Stimulated activated CD4-positive, alpha-beta T cell treated with anti-CD3 and anti-CD28 coated beads, Interleukin-4, amount 100 ng/mL, for 1 hour (primary cell): ENCODE measurements at places on chromosomes 1 and 21.

GRCh38 chr1:156124557-156125483 lies 10.3 kb downstream of the LMNA start:
- no peak for DNase-seq

GRCh38 chr1:165612062-165612461 lies 19.0 kb upstream of the MGST3 start:
- no peak for DNase-seq

GRCh38 chr1:119879510-119880434 lies 16.5 kb downstream of the ADAM30 start:
- no peak for DNase-seq

DNA sequence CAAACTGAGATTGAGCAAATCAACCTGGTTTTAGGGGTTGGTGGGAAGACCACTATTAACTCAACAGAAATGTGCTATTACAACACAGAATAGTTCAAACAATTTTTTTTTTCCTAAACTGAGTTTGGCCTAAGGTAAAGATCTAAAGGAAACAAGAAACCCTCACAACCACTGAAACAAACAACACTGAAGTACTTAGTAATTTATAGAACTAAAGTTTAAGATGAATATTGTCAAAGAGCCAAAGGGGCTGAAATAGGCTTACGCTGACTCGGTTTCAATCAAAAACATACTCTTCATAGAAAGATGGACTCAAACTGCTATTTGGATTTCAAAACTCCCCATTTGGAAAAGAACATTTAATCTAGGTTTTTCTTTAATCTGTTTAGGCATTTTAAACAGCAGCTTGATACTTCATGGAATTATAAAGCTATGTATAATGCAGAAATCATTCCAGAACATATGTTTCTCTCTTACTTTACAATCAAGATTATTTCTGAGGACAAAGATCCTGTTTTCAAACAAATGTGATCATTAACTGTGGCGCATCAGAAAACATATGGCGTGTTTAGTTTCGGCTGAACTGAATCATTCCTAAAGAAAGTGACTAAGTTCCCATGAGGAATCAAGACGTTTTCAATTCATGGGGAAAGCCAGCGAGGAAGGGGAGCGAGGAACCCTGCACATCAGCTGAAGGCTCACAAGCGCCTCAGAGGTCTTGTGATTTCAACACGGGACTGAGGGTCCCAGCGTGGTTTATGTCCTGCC lies 62.7 kb downstream of the SYT6 start:
- no peak for DNase-seq

DNA sequence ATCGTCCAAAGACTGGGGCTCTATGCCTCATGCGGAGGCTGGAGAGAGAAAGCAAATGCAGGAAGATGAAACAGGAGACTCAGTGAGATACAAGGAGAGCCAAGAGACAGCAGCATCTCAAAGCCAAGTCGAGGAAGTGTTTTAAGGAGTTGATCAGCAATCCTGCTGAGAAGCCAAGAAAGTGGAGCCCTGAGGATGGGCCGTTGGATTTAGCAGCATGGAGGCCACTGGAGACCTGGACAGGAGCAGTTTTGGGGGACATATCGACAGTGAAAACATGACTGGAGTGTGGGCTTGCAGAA lies 107.4 kb upstream of the ZBTB40 start:
- DNase-seq, result no peak

DNA sequence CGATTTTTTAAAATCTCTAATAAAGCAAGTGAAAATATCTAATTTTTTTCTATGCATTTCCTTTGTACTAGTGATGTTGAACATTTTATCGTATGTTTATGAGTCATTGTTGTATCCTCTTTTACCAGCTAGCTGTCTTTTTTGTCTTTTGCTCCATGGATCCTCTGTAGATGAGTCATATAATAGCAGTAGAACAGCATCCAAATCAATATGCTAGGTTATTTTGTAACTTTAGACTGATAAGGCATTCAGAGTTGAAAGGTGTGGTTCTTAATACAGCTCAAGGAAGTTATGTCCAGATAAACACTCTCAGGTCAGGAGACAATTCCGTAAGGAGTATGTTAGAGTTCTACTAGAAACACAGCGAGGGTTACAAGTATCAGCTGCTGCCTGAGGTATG lies 31.9 kb downstream of the MAP10 start:
- DNase-seq, result no peak

- no peak for DNase-seq
Measured at GRCh38 chr21:29233611-29234540, 64.8 kb upstream of the BACH1 start.

DNA sequence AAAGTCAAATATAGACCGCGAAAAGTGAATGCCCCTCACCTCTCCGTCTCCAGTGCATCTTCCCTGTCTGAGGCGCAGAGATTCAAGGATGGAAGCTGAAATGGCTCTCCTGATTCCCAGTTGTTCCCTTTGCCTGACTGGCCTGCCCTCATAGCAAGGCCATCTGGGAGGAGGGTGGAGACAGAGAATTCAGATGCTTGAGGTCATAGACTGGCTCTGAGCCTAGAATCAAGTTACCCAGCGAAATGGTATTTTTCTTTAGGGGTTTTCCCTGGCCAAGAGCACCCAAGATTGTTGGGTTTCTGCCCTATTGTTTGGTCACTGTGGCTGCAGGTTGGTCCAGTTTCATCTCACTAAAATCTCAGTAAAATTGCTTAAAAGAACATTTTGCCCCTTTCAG lies 7.2 kb downstream of the METTL13 start:
- no peak for DNase-seq

- DNase-seq, result no peak
Measured at GRCh38 chr1:160402001-160402795, 1.8 kb downstream of the VANGL2 start.

- no peak for DNase-seq
Measured at GRCh38 chr1:201640624-201641023, 101.7 kb downstream of the NAV1 start.

GRCh38 chr1:77614037-77614436 lies 68.4 kb downstream of the ZZZ3 start:
- DNase-seq, result no peak

GRCh38 chr1:198598796-198599321 lies 40.0 kb upstream of the PTPRC start:
- DNase-seq, result no peak

DNA sequence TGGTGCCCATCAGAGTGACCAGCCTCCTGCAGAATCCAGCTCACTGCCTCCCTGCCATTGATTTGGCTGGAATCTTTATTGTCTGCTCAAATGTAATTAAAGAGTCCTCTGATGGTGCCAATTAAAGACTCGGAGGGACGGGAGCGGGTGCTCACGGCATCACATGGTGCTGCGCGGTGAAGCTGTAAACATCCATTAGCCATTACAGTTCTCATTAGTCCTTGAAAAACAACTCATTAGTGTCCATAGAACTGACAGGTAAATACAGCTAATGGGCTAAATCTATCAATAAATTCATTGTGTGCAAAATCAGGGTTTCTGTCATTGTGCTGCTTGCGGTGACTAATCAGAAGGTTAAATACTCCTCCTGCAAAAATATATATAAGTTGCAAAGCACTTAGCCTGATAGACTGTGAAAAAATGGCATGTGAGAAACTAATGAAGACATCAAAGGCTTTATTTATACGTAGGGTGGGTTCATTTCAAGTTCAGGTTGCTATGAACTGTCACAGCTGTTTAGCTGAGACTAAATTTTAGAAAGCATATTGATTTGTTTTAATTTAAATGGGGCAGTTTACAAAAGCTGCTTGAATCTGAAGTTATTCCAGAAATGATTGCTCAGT lies 289.8 kb upstream of the POU3F1 start:
- DNase-seq, result no peak

DNA sequence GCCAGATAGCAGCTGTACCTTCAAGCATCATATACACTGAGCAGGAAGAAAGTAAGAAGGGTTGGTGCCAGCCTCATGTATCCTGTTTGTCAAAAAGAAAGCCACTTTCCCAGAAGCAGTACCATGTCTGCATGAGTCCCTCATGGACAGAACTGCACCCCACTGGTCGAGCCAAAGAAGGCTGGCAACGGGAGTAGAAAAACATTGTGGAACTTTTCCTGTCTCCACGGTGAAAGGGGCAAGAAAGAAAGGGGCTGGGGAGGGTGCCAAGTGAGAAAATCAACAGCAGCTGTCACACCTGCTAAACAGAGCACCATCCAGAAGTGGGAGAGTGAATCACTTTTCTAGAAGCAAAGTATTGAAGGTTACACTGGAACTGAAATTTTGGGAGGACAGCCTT lies 621.7 kb downstream of the LMO4 start:
- DNase-seq, result no peak

DNA sequence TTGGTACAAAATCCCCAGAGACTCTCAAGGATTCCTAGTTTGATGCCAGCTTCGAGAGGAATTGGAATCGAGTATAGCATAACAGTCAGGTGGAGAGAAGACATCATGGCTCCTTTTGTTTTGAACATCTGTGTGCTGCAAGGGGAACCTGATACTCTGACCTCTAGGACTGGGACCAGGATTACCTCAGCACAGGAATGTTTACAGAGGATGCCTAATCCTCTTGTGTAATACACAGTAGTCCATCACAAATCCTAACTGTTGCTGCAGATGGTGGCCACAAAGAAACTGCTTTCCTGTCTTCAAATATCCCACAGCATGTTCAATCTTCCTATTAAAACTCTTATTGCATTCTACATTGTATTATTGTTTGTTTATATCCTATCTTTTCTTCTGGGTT lies 111.8 kb upstream of the PRMT6 start:
- DNase-seq, result no peak

- DNase-seq, result no peak
Measured at GRCh38 chr1:19000065-19000464, 43.6 kb upstream of the IFFO2 start.

DNA sequence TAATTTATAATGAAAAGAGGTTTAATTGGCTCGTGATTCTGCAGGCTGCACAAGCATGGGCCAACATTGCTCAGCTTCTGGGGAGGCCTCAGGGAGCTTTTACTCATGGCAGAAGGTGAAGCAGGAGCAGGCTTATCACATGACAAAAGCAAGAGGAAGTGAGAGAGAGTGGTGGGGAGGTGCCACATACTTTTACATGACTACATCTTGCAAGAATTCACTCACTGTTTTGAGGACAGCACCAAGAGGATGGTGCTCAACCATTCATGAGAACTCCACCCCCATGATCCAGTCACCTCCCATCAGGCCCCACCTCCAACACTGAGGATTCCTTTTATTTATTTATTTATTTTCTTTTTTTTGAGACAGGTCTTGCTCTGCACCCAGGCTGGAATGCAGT lies 5.5 kb upstream of the PLEKHM2 start:
- no peak for DNase-seq

- no peak for DNase-seq
Measured at GRCh38 chr21:22490049-22490448, 1491.8 kb downstream of the NCAM2 start.

GRCh38 chr1:217681806-217682205 lies 50.7 kb downstream of the SPATA17 start:
- DNase-seq, result no peak

DNA sequence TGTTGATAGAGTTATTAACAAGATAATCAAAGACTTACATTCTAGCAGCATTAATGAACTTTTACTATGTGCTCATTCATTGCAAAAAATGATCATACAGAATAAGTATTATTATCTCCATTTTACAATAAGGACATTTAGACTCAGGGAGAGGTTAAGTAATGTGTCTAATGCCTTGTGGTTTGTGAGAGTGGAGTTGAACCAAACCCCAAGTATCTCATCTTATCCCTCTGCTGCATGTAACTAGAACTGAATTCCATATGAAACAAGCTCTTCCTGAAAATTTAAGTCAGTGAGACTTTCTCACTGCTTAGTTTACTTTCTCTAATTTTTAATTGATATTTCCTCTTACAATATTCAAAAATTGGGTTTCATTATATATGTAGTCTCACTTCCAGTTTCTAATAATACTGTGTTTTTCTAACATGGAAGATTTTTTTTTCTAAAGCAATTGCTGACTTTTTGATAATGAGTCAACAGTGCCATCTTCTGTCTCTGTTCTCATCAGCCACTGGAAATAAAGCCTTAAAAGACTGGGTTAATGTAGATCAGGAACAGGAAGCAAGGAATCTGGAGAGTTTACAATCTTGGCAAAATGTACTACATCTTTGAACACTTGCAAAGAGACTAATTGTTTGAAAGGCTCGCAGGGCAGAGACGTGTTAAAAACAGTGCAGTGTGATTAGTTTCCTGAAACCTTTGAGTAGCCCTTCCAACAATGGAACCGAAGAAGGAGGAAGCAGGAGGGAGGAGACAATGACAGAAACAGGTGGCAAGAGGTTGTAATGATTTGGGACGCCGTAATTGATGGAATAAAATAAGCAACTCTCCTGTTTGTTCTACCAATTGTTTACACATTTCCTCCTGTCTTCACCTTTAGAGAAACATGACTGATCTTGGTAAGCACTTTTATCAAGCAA lies 567.6 kb downstream of the MRPL39 start:
- DNase-seq, result no peak

DNA sequence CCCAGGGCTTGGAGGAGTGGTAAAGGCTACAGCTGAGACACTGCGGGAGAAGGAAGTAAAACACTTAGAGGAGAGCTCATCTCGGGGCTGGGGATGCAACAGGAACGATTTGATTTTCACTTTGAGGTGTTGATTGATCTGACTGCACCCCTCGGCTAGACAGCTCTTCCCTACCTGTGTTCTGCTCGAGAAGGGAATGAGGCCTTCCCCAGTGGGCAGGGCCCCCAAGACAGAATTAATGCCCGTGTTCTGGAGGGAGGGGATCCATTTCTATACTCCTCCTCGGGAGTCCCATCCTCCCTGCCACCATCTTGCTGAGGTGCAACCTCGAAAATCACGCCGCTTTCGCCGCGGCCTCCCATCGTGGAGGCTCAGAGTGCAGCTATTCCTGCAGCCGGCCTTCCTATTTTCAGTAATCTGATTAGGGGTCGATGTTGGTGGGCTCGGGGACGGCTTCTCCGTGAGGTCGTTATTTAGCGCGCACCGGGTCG lies 2.4 kb downstream of the ATP2B4 start:
- DNase-seq, result no peak

DNA sequence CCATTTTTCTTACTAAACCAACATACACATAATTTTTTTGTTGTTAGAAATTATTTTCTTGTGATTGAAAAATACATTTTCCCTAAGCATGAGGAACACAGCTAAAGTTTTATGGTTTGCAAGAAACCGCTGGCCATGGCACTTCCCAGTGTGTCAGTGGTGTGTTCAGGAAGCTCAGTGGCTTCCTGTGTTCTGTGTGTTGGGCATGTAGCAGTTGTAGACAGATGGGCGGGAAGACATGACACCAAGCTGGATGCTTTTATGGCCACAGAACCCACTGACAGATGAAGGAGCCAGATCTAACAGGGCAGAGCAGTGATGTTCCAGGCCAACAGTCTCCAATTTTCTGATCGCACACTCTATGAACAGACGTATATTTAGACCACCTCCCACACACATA lies 119.8 kb downstream of the GALNT2 start:
- DNase-seq, result no peak

- no peak for DNase-seq
Measured at GRCh38 chr1:23590058-23590783, 30.9 kb upstream of the ID3 start.

GRCh38 chr1:232890340-232890943 lies 60.0 kb upstream of the NTPCR start:
- no peak for DNase-seq

- no peak for DNase-seq
Measured at GRCh38 chr1:69527273-69527672, 40.4 kb upstream of the LRRC7 start.

GRCh38 chr1:2589431-2590232 lies 3.1 kb downstream of the PRXL2B start:
- no peak for DNase-seq

- no peak for DNase-seq
Measured at GRCh38 chr1:19478322-19478721, 7.0 kb downstream of the CAPZB start.
